ENCODE measurements at places on chromosomes 3 and 15.

- ATAC-seq = no peak
These were observed 47.1 kb upstream of the TERB2 start for GRCh38 chr15:44909423-44909822.

- ATAC-seq = no peak
These were observed 33.6 kb downstream of the KIF15 start for GRCh38 chr3:44795197-44795596.

- ATAC-seq = no peak
These were observed 22.5 kb downstream of the LRRN1 start for GRCh38 chr3:3821777-3822176.

DNA sequence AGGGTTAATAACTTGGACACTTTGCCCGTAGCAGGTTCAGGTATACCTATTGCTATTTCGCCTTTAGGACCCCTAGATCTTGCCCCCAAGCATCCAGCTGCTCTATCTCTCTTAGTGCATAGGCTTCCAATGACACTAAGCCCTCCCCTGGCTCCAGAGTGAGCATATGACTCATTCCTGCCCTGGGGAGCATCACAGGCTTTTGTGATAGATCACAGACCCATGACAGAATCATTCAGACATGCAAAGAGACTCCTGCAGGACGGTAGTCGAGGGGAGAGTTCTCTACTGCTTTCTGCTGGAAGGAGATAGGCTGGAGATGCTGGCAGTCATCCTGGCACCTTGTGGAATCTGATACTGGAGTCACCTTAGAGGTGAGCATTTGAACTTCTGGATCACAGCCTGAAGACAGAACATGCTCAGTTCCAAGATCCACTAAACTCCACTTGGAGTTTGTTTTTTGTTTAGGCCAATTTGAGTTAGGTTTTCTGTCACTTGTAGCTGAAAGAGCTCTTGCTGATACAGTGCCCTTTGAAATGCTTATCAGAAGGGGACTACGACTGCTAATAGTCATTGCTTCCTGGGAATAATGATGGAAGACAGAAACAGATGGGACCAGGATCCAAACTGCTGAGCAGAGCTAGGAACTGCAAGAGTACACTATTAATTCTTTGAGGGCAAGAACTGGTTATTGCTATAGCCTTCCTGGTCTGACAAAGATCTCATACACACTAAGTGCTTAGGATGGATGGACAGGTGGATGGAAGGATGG lies 11.0 kb downstream of the LYSMD2 start:
- peak; percentile 95 for ATAC-seq

- ATAC-seq = peak; percentile 39
These were observed 577.9 kb upstream of the EPHA6 start for GRCh38 chr3:96236522-96236921.

DNA sequence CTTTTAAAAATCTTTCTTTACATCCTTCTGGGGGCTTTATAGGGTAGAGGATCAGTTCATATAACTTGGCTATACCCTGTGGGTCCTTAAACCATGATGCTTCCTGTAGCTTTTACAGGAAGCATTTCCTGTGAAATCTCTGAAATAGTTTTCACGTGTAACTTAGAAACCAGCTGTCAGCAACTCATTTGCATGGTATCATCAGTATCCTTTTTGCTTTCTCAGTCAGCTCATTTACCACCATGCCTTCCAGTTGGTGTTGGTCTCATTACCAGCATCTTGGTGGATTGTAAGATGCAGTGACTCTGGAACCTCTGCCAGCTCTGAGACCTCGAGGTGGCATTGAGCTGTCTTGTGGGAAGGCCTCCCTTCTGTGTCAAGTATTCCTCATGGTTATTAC lies 96.7 kb upstream of the MYZAP start:
- ATAC-seq = no peak

- no peak for ATAC-seq
These were observed 95.0 kb upstream of the ICE2 start for GRCh38 chr15:60573936-60574335.

DNA sequence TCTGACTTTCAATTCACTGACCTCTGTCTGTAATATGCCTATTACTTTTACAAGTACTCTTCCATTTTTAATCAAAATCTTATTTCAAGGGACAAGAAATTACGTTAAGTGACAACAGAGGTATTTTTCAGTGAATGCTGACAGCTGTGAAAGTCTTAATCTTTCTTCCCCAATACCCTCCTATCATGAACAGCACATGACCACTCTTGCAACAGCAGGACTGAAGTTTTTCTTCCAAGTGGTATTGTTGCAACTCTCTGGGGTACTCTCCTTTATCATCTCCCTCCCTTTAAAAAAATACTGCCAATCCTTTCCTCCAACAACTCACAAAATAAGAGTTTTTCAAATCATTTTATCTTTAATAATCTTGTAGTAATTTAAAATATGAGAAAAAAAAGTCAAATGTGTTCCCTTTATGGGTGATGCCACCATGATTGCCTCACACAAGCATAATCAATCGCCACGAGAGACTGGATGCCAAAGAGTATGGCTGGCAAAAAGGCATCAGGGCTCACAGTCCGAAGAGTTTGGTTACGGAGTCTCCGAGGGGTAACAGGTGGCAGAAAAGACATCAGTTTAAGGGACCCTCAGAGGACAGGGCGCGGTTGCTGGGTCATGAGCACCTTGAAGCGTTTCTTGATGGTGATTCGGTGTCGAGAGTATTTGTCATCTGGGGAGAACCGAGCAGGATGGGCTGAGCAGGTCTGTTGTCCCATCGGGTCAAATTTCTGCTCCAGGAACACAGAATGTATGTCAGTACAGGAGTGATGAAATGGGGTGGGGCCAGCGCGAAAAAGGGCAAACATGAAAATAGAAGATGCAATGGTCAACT lies 1.3 kb downstream of the NOP10 start:
- no peak for ATAC-seq

GRCh38 chr3:55858727-55859126 lies 371.6 kb upstream of the WNT5A start:
- ATAC-seq = peak; percentile 26

DNA sequence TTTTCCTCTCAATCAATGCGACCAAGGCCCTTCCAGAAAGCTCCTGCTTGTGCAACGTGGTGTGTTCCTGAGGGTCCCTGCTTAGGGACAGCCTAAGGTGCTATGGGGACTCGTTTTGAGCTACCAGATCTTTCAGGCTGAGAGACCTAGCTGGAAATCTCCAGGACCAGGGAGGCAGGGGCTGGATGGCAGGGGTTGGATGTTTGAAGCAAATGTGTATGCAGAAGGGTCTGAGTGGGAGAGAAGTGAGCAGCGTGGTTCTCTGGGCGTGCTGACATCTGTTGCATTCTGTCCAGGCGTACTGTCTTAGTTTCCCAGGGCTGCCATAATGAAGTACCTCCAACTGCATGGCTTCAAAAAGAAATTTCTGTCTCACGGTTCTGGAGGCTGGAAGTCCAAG lies 31.7 kb upstream of the SLCO2A1 start:
- no peak for ATAC-seq

DNA sequence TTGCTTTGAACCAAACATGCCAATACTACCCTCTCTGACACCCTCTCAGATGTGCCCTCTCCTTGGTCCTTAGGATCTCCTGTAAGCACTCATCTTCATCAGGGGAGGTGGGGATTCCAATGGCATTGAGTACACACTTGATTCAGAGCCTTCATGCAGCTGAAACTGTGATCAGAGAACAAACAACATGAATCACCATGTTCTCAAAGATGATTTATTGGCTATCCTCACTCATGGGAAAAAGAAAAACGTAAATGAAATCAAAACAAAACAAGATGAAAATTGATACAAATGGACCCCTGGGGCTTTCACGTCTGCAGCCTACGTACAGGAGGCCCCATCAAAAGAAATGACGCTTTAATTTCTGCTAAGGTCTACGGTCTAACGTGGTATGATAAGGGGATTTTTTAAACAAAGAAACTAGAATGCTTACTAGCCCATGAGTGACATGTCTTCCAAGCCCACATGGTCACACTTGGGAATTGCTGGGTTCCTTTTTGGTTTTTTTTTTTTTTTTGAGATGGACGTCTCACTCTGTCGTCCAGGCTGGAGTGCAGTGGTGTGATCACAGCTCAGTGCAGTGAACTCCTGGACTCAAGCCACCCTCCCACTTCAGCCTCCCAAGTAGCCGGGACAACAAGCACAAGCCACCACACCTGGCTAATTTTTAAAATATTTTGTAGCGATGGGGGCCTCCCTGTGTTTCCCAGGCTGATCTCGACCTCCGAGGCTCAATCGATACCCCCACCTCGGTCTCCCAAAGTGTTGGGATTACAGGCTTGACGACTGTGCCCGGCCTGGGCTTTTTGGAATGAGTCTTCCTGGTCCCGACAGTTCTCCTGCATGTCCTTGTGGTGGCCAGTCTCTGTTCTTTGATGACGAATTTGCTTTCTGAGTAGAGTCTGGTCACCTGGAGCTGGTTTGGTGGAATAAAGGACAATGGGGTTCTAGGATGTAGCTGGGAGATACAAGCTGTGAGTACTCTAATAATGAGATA lies 202.6 kb downstream of the XXYLT1 start:
- no peak for ATAC-seq

- ATAC-seq = no peak
These were observed 51.9 kb downstream of the RASA2 start for GRCh38 chr3:141538568-141539240.

Measured in SK-N-SH treated with all-trans-retinoic acid at 6 μM for 48 hours (cell line).